ENCODE measurements at places on chromosomes 6 and 20.
A peak's percentile ranks its signal among the peaks of the same experiment; 100 is the strongest.

DNA sequence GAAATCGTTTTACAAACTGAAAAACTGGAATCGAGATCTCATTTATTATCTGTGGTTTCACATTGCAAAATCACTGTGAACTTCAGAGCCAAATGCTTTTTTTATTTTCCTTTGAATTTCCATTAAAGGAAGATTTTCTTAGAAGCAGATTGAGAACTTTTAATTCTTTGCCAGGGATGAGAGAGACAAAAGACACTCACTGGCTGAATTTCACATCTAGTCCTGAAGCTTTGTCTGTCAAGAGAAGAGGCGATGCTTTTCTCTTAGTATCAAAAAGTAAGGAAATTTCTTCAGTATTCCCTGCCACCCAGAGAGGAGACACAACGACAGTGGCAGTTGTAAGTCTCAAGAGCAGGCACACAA lies 141.8 kb downstream of the TMEM200A start:
- no peak for DNase-seq

GRCh38 chr20:20568604-20569205 lies 143.7 kb downstream of the RALGAPA2 start:
- peak; percentile 20 for DNase-seq

- no peak for DNase-seq
Observed at GRCh38 chr6:94636780-94637385, 940.5 kb upstream of the MANEA start.

- DNase-seq, result no peak
Observed at GRCh38 chr20:31869673-31869941, 720 bp downstream of the DUSP15 start.

DNA sequence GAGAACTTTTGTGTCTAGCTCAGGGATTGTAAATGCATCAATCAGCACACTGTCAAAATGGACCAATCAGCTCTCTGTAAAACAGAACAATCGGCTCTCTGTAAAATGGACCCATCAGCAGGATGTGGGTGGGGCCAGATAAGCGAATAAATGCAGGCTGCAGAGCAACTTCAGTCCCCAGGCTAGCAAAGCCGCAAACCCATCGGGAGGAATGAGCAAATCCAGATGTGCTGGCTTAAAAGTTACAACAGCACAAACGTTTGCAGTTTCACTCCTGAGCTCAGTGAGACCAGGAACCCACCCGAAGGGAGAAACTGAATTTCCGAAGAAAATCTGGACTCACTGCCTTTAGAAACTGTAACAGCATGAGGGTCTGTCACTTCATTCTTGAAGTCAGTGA lies 21.9 kb upstream of the MBOAT1 start:
- no peak for DNase-seq

DNA sequence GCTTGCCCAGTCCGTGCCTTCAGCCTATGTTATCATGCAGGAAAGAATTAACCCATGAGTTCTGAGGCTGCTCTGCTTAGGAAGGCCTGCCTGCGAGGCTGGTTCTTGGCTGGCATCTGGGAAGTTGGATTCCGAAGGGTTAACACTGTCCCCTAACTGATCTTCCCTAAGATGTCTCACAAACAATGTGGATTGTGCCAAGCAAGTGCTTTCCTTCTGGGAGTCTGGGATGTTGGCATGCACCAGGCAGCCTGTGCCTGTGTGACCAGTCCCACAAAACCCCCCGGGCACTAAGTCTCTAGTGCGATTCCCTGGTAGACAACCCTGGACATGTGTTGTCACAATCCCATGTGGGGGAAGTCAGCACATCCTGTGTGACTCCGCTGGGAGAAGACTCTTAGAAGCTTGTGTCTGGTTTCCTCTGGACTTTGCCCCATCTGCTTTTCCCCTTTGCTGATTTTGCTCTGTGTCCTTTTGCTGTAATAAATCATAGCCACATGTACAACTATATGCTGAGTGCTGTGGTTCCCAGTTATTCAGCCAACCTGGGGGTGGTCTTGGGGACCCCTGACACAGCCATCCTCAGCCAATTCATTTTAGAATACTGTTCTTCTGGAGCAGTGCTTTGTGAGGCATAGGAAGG lies 83.8 kb downstream of the SLC22A23 start:
- no peak for DNase-seq

- no peak for DNase-seq
Observed at GRCh38 chr6:1890071-1890470, 280.4 kb downstream of the FOXC1 start.

DNA sequence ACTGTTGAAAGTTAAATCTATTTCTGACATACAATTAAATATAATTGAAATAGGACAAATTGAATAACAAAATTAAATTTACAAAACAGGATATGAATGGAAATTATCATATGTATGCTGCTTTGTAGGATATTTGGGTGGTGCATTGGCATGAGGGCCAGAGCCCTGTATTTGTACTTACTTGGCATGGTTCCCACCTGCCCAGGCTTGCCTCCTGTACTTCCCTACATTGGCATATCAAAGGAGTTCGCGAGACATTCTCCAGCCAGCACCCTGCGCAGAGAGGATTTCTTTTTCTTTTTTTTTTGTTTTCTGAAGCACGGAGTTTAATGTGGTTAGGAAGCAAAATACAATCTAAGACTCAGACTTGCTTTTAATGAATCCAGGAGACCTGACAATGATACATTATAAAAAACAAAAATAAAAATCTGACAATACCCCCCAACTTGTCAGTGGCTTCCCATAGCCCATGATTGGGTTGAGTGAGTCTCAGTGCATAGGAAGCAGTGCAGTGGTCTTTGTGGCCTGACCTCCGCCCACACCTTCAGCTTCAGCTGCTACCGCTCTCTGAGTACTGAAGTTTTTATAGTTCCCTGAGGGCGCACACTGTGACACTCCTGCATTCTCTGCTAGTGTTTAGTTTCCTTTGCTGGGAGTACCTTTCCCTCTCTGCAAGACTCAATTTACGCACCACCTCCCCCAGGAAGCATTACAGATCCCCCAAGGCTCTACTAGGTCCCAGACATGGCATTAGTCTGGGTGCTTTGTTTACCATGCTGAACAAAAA lies 440.8 kb downstream of the UTRN start:
- no peak for DNase-seq

DNA sequence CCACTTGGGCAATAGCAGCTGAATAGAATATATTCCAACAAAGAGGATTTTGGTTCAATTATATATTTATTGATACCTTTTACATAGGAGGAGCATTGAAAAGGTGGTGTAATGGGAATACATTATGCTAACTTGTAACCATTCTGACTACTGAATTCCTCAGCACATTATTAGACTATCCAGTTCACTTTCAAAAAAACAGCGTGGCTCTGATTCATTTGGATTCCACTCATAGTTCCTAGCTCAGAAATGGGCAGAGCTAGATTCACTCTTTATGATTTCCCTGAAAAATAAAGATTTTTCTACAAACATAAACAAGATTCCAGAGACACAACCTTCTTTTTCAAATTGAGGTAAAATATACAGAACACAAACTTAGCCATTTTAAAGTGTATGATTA lies 9.2 kb upstream of the TRERF1 start:
- DNase-seq, result no peak

DNA sequence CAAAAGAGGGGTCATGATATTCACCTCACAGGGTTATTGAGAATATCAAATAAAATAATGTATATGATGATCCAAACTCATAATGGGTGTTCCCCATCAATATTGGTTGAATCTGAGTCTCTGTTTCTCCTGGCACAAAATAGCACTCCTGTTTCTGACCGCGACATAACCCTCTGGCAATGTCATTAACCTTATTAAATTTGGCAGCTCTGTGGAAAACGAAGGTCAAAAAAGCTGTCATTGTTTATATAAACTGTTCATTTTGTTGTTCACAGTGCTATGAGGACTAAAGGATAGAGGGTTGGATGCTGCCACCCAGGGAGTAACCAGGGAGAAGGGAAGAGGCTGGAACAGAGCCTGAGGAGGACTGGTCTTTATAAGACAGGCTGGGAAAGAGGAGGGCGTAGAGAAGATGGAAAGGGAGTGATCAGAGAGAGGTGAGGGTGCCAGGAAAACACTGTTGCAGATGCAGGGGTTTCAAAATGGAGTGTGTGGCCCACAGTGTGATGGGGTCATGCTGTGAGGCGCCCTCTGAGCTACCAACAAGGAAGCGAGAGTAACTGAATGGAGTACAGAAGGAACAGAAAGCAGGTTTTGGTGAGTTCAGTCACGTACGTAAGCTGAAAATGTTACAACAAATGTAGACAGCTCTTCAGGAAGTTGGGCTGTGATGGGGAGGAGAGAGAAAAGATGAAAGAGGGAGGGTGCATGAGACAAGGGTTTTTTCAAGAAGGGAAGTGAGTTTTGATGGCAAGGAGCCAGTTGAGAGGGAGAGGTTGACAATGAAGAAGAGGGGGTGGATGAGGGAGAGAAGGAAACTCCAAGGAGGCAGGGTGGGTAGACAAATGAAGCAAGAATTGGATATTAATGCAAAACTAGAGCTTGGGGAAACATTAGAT lies 251.6 kb upstream of the TAB2 start:
- DNase-seq, result no peak

DNA sequence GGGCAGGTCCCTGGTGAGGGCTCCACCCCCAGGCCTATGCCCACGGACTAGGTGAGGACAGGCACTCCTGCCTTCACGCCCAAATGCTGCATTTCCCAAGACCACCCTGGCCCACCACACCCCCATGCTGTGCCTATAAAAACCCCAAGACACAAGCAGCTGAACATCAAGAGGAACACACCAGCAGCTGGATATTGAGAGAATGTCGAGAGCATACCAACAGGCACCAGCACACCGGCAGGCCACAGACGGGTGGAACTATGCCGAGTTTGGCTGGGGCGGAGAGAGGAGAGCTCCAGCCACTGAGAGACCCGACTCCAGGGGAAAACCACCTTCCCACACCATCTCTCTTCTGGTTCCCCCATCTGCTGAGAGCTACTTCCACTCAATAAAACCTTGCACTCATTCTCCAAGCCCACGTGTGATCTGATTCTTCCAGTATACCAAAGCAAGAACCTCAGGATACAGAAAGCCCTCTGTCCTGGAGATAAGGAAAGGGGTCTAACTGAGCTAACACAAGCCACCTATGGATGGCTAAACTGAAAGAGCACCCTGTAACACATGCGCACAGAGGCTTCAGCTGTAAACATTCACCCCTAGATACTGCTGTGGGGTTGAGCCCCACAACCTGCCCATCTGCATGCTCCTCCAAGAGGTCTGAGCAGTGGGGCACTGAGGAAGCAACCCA lies 316.2 kb downstream of the FOXC1 start:
- no peak for DNase-seq

DNA sequence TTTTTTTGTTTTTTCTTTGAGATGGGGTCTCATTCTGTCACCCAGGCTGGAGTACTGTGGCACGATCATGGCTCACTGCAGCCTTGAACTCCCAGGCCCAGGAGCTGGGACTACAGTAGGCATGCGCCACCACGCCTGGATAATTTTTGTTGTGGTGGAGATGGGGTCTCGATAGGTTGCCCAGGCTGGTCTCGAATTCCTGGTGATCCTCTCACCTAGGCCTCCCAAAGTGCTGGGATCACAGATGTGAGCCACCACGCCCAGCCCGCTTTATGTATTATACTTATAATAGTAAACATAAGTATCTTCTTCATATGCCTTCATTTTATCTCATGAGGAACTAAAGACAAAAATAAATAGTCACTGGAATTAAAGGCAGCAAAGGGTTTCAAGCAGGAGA lies 63.5 kb downstream of the GINS1 start:
- no peak for DNase-seq

DNA sequence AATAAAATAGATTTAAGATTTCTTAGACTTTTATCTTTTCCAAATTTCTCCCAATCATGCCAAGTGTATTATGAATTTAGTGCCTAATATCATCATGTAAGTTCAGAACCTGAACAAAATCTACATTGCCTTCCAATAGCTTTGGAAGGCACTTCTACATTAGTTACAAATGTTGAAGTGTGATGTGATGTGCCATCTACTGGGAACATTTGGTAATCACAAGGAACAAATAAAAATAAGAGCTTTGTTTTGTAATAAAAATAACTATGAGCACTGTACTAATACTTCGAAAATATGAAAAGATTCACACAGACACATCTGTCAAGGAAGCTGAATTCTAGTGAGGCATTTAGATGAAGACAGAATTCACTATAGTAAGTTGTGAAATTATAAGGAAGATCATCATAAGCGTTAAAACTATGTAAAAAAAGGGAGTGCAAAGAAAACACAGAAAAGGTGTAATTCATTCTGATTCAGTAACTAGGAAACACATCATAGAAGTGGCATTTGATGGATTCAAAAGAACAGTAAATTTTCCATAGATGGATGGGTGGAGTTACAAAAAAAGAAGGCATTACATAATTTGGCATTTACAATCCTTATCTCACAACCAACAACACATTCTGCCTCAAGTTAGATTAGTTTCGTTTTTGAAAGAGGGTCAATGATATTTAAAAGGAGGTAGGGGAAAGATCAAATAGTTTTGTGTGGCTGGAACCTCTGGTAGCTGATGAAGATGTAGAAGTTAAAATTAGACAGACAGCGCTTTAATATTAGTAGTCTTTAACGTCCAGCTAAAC lies 161.0 kb downstream of the ASCC3 start:
- no peak for DNase-seq

GRCh38 chr6:151430886-151431285 lies 21.0 kb downstream of the RMND1 start:
- no peak for DNase-seq

DNA sequence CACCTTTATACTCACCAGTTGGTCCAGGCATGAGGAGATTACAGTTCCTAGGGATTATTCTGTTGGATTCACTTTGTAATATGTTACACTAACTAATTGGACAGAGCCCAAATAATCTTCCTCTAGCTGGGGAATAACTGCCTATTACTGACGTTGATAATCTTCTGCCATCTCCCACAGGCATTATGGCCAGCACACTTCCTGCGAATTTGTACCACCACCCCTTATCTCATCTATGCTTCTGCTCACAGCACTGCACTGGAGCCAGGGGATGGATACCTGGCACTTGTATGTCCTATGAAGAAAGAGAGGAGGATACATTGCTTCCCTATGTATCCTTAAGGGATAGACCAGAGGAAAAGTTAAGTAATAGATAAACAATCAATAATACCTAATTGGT lies 494.8 kb upstream of the MAN1A1 start:
- DNase-seq, result no peak

- DNase-seq, result no peak
Observed at GRCh38 chr6:146767632-146768031, 168.9 kb downstream of the ADGB start.

GRCh38 chr20:25233016-25233772 lies 14.7 kb upstream of the PYGB start:
- no peak for DNase-seq

- DNase-seq, result no peak
Observed at GRCh38 chr20:19742974-19743639, 15.0 kb upstream of the RIN2 start.

GRCh38 chr20:22403632-22404361 lies 180.6 kb downstream of the FOXA2 start:
- no peak for DNase-seq

GRCh38 chr6:20092071-20092566 lies 120.2 kb downstream of the MBOAT1 start:
- no peak for DNase-seq

DNA sequence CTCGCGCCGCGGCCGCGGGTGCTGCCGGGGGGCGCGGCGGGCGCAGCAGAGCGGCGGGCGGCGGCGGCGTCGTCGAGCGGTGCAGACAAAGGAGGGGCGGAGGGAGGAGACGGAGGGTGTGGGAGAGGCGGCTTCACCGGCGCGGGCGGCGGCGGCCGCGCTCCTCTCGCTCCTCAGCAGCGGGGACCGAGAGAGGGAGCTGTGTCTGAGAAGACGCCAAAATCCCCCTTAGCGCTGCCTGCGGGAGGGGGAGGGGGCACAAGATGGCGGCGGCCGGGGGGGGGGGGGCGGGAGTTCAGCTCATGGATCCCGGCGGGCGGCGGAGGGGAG lies 296 bp downstream of the ADNP start:
- no peak for DNase-seq

GRCh38 chr6:107989166-107990094 lies 31.4 kb upstream of the SEC63 start:
- DNase-seq, result no peak

All from NCI-H2107 (cell line).